Natural killer cell (primary cell): ENCODE measurements at places on chromosomes 11 and 22. TPM values are rescaled to one million over a fixed set of nuclear protein-coding genes. Genes with fewer than 3 reads are reported as not detected.

GRCh38 chr22:37276776-37277175 lies 5.5 kb upstream of the CYTH4 start:
- no peak overlapping the region for H3K27ac ChIP-seq
- H3K4me3 ChIP-seq, result no peak overlapping the region
- H3K27me3 ChIP-seq, result no peaks in the 10 kb centered on the region
- H3K4me1 ChIP-seq, result peaks cover 89% of the 10 kb centered on the region
- DNase-seq, result no peak

- H3K4me3 ChIP-seq, result no peak overlapping the region
- H3K36me3 ChIP-seq, result no peaks in the 10 kb centered on the region
- H3K27ac ChIP-seq, result no peak overlapping the region
- H3K27me3 ChIP-seq, result no peaks in the 10 kb centered on the region
Observed at GRCh38 chr11:73645121-73645969, 1.0 kb upstream of the PLEKHB1 start.

GRCh38 chr11:125304876-125305275 lies 140.3 kb downstream of the PKNOX2 start:
- H3K4me1 ChIP-seq, result no peaks in the 10 kb centered on the region
- H3K27ac ChIP-seq, result no peak overlapping the region
- no peaks in the 10 kb centered on the region for H3K27me3 ChIP-seq
- no peak overlapping the region for H3K4me3 ChIP-seq
- no peaks in the 10 kb centered on the region for H3K36me3 ChIP-seq

The PATE4 gene
- total RNA-seq, result not detected

- peaks cover 24% of the 10 kb centered on the region for H3K4me1 ChIP-seq
- H3K27me3 ChIP-seq, result no peaks in the 10 kb centered on the region
- peak; percentile 95 for DNase-seq
- H3K27ac ChIP-seq, result peak within 1 kb of the TSS; percentile 95
- peak within 1 kb of the TSS; percentile 99 for H3K4me3 ChIP-seq
Observed at GRCh38 chr11:57567515-57568329, at the start of gene UBE2L6. Gene UBE2L6 (minus strand): TSS chr11:57567672. CDS start chr11:57567611, 61 bp downstream.

DNA sequence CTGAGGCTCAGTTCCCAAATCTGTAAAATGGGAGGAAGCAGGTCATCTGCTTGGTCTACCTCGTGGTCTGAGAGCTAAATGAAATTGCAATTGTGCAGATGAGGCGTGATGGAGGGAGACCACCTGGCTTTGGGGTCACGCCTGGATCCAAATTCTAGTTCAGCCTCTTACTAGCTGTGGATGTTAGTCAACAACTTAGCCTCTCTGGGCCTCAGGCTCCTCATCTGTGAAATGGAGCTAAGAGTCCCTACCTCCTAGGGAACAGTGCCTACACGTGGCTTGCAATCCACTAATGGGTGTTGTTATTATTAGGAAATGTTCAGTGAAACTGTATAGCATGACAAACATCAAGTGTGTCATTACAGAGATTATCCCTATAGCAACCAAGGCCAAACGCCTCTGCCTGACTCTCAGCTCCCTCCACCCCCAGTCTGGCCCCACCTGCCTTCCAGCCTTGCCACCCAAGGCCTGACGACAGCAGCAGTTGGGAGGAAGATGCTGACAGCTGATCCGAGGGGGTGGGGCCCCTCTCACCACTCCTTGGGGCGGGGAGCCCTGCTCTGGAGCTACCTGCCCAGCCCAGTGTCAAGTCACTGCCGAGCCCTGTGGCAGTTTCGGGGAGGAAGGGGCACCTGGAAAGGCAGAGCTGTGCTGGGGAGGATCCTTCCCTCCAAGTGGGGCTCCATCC lies 1.7 kb upstream of the RHOD start:
- H3K27me3 ChIP-seq, result peaks cover 15% of the 10 kb centered on the region
- H3K27ac ChIP-seq, result no peak overlapping the region
- H3K4me3 ChIP-seq, result no peak overlapping the region
- peaks cover 5% of the 10 kb centered on the region for H3K4me1 ChIP-seq

DNA sequence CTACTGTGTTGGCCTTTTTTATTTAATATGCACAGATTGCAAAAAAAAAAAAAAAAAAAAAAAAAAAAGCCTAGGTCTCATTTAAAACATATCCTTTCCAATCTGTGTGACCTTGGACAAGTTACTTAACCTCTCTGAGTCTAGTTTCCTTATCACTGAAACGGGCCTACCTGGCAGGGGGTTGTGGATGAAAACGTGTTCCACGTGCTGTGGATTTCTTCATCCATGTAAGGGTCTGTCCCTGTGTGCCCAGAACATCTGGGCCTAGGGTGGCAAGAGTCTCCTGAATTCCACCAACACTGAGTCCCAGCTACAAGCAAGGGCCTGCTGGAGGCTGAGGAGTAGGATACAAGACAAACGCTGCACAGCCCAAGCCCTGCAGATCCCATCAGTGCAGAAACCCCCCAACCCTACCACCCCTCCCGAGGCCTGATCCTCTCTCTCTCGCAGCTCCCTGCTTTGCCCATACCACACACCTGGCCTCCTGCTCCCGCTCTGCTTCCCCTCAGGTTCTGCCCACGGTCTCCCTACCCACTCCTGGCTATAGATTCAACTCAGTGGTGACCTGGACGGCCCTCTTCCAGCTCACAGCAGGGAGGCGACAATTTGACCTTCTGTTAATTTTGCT lies 4.7 kb upstream of the GNAZ start:
- peaks cover 7% of the 10 kb centered on the region for H3K4me1 ChIP-seq
- no peaks in the 10 kb centered on the region for H3K36me3 ChIP-seq
- H3K4me3 ChIP-seq, result no peak overlapping the region
- no peak for DNase-seq
- no peak overlapping the region for H3K27ac ChIP-seq

- H3K27me3 ChIP-seq, result no peaks in the 10 kb centered on the region
- DNase-seq, result peak; percentile 70
- peaks cover 2% of the 10 kb centered on the region for H3K36me3 ChIP-seq
- no peak overlapping the region for H3K4me3 ChIP-seq
- peaks cover 8% of the 10 kb centered on the region for H3K4me1 ChIP-seq
Observed at GRCh38 chr11:129992161-129992944, 10.3 kb downstream of the PRDM10 start.

DNA sequence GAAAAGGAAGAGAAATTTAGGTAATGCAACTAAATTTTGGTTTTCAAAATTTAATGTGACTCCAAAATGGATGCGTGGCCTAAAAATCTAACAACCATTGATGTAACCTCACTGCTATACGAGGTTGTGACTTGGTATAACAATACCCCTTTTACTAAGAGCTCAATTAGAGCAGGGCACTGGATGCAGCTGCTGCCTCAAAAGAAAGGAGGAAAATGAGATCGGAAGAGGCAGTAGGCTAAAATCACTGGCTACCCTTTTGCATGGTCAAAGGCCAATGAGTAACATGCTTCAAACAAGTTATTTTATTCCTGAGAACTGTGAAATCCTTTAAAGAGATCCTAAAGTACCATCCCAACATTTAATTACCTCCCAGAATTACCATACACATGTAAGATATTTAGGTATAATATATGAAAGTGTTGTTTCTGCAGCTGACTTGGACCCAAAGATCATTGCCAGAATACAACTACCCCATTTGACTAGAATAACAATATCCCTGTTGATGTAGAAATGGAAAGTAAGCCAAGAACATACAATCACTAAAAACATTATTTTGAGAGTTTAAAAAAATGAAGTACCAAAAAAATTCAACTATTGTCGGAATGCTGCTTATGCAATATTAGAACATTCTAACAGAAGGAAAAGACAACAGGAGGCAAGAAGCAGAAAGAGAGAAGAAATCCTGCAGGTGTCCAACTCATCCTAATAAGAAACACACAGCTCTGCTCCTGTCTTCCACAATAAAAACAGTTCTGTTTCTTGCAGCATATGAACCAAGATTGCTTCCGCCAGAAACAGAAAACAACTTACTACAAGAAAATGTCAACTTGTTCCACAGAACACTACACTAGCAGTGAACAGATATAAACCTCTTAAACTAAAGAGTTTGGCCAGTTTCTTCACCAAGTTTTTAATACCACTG lies 15.0 kb downstream of the SIK3 start:
- no peak overlapping the region for H3K4me3 ChIP-seq
- H3K27ac ChIP-seq, result no peak overlapping the region
- no peaks in the 10 kb centered on the region for H3K27me3 ChIP-seq
- no peaks in the 10 kb centered on the region for H3K36me3 ChIP-seq

GRCh38 chr11:57364851-57365660 lies 15.9 kb downstream of the PRG3 start:
- no peaks in the 10 kb centered on the region for H3K27me3 ChIP-seq
- no peak for DNase-seq
- H3K4me3 ChIP-seq, result no peak overlapping the region

- H3K27me3 ChIP-seq, result no peaks in the 10 kb centered on the region
- H3K4me3 ChIP-seq, result no peak overlapping the region
- H3K36me3 ChIP-seq, result peaks cover 48% of the 10 kb centered on the region
- H3K27ac ChIP-seq, result no peak overlapping the region
- DNase-seq, result no peak
Observed at GRCh38 chr11:61329871-61330270, 3.0 kb downstream of the DDB1 start.

The MS4A14 gene
- 0.80 TPM for total RNA-seq

DNA sequence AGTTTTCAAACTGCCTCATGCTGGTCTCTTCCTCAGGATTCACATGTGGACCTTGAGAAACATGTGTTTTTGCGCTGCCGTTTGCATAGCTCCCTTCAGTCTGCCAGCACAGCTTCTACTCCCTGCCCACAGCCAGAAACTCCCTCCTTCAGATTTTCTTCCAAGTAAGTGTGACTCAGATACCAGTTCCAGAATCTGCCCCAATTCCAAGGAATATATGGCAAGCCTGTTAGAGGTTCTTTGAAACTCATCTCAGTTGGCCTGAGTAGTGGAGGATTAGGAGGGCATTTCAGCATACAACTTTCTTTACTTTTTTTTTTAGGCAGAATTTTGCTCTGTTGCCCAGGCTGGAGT lies 67.1 kb downstream of the SNX19 start:
- peaks cover 5% of the 10 kb centered on the region for H3K27me3 ChIP-seq
- no peak overlapping the region for H3K27ac ChIP-seq
- no peaks in the 10 kb centered on the region for H3K4me1 ChIP-seq
- no peaks in the 10 kb centered on the region for H3K36me3 ChIP-seq

The MIOX gene
- not detected for total RNA-seq

GRCh38 chr11:109984634-109985289 lies 108.4 kb upstream of the ZC3H12C start:
- peak overlapping the region; percentile 24 for H3K27ac ChIP-seq
- H3K36me3 ChIP-seq, result no peaks in the 10 kb centered on the region
- H3K4me1 ChIP-seq, result peaks cover 2% of the 10 kb centered on the region
- H3K4me3 ChIP-seq, result no peak overlapping the region

DNA sequence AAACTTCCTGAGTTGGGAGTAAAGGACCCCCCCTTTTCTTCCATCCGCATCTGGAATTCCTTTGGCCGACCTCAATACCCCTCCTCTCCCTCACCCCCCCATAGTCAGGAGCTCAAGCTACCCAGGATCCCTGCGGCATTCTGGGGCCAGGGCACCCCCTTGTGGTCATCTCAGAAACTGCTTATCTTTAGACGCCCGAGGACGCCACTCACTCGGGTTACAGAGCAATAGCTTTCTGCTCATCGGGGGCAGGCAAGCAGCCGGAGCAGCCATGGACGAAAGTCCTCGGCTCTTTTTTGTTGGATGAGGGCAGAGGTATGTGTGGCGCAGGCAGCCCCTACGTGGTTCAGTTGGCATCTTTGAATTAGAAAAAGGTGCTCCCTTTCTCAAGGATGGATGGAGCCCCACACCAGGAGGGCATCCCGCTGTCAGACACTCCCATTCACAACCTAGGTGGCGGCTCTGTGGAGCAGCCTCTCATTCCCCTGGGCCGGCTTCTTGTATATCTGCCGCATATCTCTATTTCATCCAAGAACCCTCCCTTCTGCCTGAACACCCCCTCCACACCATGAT lies 2.3 kb downstream of the C1QTNF5 start:
- peaks cover 20% of the 10 kb centered on the region for H3K27me3 ChIP-seq
- peak; percentile 56 for DNase-seq
- H3K36me3 ChIP-seq, result no peaks in the 10 kb centered on the region

The WEE1 gene
- total RNA-seq, result 17.1 TPM

GRCh38 chr11:103773059-103773458 lies 263.4 kb upstream of the DDI1 start:
- no peak for DNase-seq
- H3K4me1 ChIP-seq, result no peaks in the 10 kb centered on the region
- no peaks in the 10 kb centered on the region for H3K27me3 ChIP-seq
- no peak overlapping the region for H3K4me3 ChIP-seq
- H3K36me3 ChIP-seq, result no peaks in the 10 kb centered on the region

- no peak for DNase-seq
- no peak overlapping the region for H3K4me3 ChIP-seq
- no peaks in the 10 kb centered on the region for H3K4me1 ChIP-seq
- H3K27ac ChIP-seq, result no peak overlapping the region
- no peaks in the 10 kb centered on the region for H3K36me3 ChIP-seq
Observed at GRCh38 chr11:57946628-57947027, 77.1 kb upstream of the OR9Q1 start.

DNA sequence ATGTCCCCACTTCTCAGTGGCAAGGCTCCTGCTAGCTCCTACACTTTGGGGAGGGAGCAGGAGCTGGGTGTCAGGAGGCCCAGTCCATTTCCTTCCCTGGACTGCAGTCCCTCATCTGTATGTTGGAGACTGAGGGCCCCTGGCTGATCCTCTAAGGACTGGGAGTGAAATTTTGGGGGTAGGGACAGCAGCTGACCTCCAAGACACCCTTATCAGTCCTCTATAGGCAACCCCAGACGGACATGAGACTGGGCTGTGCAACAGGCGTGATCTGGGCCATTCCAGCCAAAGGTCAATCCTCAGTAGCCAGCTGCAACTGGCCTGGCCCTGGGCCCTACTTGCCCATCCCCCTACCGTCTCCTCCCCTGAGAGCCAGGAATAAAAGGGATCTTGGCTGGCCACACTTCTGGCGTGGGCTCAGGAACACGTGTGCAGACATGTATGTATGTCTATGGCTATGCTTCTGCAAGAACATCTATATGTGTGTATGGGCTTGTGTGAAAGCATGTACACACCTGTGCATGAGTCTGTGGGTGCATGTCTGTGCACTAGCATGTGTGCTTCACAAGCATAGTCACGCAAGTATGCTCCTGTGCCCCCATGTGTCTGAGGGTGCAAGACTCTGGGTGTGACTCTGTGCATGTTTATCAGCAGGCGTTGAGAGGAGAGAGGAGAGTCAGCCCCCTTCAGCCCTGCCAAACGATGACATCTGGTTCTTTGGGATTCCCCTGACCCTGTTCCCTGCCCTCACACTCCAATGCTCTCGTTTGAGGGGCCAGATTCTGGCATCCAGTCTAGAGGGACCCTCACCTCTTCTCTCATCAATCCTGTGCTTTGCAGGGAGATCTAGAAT lies 24.6 kb upstream of the DGAT2 start:
- DNase-seq, result no peak
- H3K27me3 ChIP-seq, result peaks cover 3% of the 10 kb centered on the region

DNA sequence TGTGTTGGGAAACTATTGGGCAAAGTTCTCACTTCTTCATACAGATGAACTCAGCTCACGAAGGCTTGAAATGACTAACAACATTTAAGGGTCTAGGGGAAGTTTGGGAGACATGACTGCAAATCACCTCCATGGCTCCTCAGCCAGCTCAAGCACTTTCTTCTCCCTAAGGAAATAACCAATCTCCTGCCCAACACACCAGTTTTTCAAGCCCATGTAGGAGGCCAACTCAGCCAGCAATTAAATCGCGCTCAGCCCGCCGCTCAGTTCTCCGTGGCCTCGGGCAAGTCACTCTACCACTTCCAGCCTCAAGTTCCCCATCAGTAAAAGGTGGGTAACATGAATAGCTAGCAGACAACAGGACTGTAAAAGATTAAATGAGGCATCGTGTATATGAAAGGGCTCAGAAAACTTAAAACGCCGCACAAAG lies 796 bp downstream of the POLDIP3 start:
- peak overlapping the region; percentile 70 for H3K4me3 ChIP-seq
- peak overlapping the region; percentile 84 for H3K27ac ChIP-seq
- no peaks in the 10 kb centered on the region for H3K27me3 ChIP-seq
- peaks cover 6% of the 10 kb centered on the region for H3K36me3 ChIP-seq
- peaks cover 44% of the 10 kb centered on the region for H3K4me1 ChIP-seq
- DNase-seq, result no peak

The DGCR6 gene
- 8.2 TPM for total RNA-seq

The ALDH3B2 gene
- not detected for total RNA-seq
